Central memory CD4-positive, alpha-beta T cell (primary cell): ENCODE measurements at places on chromosomes 1 and 21.

DNA sequence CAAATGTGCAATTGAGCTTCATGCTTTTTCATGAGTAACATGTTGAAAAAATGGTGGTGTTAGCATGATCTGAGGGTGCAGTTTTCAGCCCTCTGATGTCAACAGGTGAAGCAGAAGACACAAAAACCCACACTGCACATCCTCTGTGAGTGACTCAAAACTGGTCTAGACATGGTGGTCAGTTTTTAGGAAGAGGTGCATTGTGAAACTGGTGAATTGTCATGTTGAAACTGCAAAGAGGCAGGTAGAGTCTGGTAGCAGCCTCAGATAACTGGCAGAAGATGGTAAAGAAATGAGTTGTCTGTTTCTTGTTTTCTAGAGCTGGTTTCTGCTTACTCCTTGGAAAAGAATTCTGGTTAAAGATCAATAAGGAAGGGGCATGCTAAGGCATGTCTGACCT is 97.3 kb upstream of the HMCN1 start:
- DNase-seq = no peak

GRCh38 chr1:71532343-71532742 is 451.5 kb upstream of the ZRANB2 start:
- no peak for DNase-seq

DNA sequence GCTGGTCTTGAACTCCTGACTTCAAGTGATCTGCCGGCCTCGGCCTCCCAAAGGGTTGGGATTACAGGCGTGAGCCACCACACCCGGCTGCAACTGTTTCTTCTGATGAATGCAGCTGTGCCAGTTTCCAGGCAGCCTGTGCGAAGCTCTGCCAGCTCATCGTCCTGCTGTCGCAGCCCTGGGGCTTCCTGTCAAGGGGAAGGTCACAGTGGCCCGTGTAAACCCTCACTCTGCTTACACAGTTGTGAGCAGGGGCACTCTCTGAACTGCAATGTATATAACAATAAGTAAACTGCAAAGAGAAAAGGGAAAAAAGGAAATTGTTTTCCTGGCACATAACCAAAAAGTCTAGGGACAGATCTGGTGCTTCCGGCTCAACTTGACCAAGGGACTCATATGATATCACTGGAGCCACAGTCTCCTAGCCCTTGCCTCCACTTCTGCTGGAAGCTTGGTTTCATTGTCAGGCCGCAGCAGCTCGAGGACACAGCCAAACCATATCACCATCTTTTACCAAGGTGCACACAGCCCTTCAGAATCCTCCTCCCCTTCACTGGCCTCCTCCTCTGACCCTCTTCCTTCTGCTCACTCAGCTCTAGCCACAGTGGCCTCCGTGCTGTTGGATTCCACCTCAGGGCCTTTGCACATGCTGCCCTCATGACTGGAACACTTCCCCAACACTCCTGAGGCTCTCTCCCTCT is 22.8 kb upstream of the LBR start:
- DNase-seq = no peak

- no peak for DNase-seq
These were observed 52.2 kb upstream of the ROR1 start for GRCh38 chr1:63721531-63722189.

GRCh38 chr1:151165281-151165737 is 393 bp downstream of the LYSMD1 start:
- no peak for DNase-seq

- no peak for DNase-seq
These were observed 20.3 kb upstream of the LMX1A start for GRCh38 chr1:165376811-165377311.

DNA sequence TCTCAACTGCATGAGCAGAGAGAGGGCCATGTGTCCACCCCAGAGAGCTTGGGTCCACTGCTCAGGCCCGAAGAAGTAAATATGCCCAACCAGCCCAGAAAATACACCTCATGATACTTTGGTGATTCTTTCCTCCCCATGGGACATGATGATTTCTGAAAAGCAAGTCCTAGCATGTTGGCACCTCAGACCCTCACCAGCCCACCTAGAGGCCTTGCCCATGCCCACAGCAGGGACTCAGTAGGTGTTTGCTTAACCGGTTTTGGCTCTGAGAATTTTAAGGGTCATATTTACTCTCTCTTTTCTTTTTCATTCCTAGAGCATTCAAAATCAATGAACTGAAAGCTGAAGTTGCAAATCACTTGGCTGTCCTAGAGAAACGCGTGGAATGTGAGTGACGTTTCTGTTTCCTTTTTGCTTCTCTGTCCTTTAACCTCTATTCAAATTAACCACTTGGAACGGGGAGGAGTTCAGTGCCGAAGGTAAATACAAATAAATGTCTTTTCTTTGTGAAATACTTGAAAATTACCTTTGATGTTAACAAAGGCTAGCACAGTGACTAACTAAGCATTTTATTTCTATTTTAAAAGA is 79.7 kb downstream of the PDE9A start:
- DNase-seq = no peak

DNA sequence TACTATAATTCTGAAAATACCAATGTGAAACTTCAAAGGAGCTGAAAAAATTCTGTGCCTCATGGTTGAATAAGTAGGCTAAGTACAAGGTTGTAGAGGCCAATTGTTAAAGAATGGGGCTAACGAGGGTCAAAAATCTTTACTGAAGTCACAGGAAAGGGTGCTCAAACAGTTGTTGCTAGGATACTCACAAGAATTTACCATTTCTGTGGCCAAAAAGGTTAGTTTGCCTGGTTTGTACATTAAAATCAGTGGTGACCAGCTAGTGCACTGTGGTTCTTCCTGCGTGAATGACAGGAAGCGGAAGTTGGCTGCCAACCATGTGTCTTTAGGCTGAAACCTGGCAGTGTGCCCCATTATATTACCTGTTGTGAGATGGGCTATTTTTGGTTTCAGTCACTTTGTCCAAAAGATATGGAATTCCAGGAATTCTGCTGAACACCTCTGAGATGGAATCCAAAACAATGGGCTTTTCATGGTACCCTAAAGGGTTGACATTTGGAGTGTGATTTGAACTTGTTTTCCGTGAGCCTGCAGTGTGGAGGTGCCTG is 13.5 kb downstream of the MAP3K21 start:
- DNase-seq = no peak

DNA sequence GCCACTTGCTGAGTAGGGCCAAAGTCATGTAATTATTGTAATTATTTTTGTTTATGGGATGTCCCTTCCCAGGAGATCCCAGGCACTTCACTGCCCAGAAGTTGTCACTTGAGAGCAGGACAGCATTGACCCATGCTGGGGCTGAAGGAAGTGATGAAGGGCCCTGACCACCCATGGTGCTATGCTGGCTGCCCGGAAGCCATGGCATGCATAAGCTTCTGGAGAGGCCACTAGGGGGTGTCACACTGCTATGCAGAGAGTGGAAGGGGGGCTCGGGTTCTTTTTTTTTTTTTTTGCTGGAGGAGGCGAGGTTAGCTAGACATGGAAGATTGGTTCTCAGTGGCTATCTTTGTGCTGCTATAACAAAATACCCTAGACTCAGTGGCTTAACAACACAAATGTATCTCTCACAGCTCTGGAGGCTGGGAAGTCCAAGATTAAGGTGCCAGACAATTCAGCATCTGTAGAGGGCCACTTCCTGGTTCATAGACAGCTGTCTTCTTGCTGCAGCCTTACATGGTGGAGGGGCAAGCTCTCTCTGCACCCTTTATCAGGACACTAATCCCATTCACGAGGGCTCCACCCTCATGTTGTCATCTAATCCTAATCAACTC is 84.9 kb downstream of the CNIH3 start:
- no peak for DNase-seq

GRCh38 chr21:32370998-32371766 is 21.6 kb downstream of the URB1 start:
- DNase-seq = no peak

DNA sequence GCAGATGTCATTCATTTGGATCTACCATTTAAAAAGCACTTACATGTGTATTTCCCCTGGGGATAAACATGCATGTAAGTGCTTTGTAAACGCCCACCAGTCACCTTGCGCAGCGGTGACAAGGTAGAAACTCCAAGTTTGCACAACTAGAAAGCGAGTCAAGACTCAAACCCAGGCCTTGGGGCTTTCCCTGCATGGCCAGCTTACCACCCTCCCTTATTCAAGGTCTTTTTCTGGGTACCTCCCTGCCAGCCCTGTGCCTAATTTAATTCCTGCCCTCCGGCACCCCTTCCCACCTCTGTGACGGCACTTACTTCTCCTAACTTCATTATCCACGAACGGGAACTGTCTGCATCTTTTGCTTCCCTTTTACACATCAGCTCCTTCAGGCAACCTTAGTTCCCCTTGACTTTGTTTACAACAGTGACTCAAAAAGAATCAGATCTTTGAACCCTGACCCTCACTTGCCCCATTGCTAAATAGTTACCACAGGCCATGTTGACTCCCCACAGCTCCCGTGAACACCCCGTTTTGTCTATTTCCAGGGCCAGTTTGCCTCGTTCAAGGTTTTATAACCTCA is 138.3 kb upstream of the ETS2 start:
- no peak for DNase-seq

DNA sequence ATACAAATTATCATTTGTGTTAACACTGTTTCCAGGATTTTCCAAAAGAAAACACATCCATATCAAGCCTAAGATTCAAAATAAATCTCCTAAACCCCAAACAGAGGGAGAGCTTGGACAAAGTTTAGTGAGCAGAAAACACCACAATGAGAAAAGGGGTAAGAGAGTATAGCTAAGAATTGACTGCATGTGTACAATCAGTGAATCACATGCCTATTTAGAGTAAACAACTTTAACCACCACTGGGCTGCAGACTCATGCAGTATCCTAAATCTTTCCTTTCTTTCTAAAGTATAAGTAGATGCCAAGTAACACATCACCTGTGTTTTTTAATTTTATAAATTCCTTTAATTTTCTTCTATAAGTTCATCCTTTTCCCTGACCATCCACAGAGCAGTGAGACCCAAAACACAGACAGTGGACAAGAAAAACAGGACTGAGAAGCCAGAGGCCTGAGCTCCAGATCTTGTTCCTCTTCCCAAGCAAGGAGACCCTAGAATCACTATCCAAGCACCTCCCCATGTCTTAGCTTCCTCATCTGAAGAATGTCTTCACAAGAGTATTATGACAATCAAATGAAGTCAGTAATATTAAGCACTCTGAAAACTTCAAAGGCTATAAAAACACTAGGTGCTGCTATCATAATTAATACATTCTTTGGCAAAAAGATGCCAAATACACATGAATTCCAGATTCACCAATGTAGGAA is 93.1 kb downstream of the VAV3 start:
- DNase-seq = no peak

GRCh38 chr21:42063571-42064521 is 7.3 kb upstream of the UMODL1 start:
- DNase-seq = peak; percentile 60

DNA sequence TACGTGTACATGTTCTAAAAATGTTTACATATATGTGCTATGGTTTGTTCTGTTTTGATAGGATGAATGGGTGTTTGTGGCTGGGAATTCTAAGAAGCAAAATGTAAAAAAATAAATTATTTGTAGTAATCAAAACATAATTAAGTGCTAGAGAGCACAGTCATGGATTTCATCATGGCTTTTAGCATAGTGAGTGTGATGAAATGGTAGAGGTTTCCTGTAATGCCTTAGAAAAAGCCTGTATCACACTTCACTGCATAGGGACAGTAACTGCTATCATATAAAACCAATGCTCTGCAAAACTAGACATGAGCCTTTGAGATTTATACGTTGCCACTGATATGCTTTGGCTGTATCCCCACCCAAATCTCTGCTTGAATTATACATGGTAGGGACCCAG is 99.8 kb downstream of the PTGER3 start:
- no peak for DNase-seq

DNA sequence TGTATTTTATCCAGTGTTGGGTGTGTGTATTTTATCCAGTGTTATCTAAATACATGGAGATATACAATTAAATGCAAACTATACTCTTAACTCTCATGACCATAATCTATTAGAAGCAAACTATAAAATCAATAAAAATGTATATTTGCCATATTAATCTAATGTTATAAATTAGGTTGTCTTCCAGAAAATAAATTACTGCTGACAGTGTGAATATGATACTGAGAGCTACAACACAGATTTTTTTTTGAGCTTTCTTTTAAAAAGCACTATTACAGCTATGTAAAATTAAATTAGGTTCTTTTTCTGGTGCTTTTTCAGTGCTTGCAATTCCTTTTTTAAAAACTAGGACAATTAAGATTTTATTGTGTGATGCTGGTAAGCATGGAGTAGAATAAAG is 19.0 kb upstream of the GPR52 start:
- no peak for DNase-seq

DNA sequence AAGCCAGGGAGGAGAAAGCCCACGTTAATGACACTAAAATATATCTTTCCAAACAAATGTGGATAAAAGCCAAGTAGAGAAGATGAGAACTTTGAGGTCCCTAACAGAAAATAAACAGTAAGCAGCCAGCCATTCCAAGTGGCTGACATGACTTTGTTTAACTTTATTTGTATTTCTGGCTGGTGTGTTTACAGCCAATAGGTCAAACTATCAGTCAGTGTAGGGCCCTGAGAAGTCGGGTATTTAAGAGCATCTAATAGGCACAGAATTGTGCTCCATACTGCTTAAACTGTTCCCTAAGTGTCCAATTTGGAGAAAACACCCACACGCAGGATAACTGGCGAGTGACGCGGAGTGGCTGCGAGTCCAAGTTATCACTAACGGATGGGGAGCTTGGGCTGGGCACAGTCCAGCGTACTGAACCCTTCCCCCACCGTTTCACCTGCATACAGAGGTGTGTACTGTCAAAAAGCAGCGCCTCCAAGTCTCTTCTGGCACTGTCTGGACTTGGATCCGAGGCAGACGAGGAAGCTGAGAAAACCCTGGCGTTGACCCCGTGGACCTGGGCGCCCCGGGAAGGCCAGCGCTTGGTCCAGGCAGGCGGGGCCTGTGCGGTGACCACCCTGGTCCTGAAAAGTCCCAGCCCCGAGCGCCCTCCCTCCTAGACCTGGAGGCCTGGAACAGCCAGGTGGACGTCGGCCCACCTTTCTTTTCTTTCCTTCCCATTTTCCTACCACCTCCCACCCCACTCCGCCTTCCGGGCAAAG is 662 bp upstream of the LGALS8 start:
- no peak for DNase-seq

DNA sequence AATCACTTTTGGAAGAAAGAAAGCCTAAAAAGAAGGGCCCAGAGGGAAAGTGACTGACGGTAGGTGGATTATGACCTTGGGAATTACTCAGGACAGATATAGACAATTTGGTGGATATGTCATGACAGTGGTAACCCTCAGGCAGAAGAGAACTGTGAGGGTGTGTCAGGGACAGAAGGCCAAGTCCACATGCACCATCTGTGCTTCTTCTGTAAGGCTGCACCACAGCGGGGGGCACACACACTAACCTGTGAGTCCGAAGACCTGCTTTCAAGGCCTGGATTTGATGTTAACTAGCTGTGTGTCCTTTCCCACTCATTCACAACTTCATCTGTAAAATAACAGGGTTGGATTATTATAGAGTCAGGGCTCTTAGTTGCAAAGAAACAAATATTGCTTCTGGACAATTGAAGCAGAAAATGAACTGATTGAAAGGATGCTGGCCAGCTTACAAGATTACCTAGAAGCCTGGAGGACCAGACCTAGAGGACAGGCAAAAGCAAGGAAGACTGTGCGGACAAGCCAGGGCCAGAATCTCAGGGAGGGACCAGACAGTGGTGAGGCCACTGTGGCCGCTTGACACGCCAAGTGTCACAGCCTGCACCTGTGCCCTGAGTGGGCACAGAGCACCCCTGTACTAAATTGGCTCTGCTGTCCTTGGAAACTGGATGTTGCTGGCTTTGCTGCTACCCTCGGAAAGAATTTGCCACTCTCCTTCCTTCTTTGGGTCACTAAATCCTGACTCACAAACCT is 34.7 kb upstream of the USP24 start:
- DNase-seq = no peak

GRCh38 chr1:170073893-170074249 is 624 bp downstream of the KIFAP3 start:
- no peak for DNase-seq
